AG08395 (cell line): ENCODE measurements at places on chromosomes 2 and 18.

DNA sequence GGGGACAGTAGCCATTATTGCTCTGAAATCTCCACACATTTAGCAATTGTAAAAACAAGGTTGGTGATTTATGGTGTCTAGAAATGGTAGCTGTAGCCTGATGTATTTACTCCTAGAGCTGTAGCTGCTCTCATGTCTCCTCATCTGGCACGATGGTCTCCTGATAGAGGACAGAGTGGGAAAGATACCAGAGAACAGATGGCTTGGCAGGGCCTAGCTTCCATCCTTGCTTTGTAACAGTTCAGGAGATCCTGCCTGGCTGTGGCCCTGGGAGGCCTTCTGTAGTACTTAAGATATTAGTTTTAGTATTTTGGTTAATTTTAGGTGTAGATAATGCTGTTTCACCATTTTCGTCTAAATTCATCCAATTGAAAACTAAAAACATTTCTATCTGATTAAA, 6.7 kb downstream of the ATG16L1 start:
- no peak for DNase-seq

DNA sequence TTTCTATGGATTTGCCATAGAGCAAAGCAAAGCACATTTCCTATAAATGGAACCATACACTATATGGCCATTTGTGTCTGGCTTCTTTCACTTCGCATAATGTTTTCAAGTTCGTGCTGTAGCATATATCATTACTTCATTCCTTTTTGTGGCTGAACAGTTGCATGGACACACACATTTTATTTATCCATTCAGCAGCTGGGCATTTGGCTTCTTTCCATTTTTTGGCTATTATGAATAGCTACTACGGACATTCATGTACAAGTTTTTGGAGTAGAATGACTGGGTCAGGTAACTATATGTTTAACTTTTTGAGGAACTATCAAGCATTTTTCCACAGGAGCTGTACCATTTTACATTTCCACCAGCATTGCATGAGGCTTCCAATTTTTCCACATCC, 10.7 kb upstream of the SELENOI start:
- DNase-seq: no peak

- no peak for DNase-seq
These were observed 16.5 kb upstream of the SLC20A1 start for GRCh38 chr2:112629224-112629623.

DNA sequence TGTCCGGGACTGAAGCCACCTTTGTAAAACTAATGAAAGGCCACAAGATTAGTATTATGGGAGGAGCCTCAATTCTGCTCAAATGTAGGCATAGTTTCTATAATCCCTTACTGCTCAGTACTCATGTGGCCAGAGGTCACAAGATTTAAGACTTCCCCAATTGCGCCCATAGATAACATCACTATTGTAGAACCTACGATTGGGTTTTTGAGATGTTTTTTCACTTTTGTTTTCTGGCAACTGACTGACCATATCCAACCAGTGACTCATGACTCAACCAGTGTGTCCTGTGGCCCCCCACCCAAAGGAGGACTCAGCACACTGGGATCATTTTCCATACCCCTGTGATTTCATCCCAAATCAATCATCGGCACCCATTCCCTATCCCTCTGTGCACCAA, 15.2 kb upstream of the TSPYL6 start:
- no peak for DNase-seq

DNA sequence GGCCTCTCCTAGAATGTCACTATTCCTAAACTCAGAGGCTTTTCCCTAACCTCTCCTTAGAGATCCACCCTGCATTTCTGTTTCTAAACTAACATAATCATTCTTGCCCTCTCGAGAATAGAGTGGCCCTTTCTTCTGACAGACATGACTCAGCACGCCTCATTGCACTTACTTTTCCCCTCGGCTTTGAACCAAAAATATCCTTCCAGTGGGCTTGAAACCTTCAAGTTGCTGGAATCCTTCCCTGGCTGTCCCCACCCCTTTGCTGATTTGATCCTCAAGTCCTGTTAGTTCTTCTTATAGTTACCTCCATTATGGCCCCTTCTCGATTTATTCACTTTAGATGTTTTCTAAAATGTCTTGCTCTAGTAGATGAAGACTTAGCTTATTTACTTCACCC, 158.0 kb downstream of the LTBP1 start:
- peak; percentile 9 for DNase-seq
